ENCODE measurements at places on chromosomes 3 and 15.

GRCh38 chr3:99607151-99607550 lies 31.2 kb upstream of the COL8A1 start:
- DNase-seq: no peak

GRCh38 chr3:171789759-171790505 lies 20.4 kb downstream of the PLD1 start:
- no peak for DNase-seq

- DNase-seq: no peak
Observed at GRCh38 chr3:170699158-170700053, 113.5 kb upstream of the SLC7A14 start.

GRCh38 chr3:181913254-181913653 lies 201.5 kb downstream of the SOX2 start:
- no peak for DNase-seq

GRCh38 chr3:111668888-111669488 lies 73.8 kb upstream of the ZBED2 start:
- DNase-seq: peak; percentile 70

GRCh38 chr3:49654955-49655556 lies 19.1 kb upstream of the APEH start:
- no peak for DNase-seq

GRCh38 chr3:59381282-59381681 lies 331.5 kb upstream of the CFAP20DC start:
- DNase-seq: no peak

- peak; percentile 33 for DNase-seq
Observed at GRCh38 chr3:171991166-171991565, 48.2 kb upstream of the FNDC3B start.

DNA sequence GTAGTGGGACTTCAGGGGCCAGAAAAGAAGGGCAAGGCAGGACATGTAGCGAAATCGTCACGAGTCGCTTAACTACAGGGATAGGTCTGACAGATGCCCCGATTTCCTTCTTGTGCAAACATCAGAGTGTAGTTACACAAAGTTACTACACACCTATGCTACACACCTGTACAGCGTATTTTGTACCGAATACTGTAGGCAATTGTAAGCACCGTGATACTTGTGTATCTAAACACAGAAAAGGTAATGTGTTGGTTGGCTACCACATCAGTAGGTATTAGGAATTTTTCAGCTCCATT lies 515 bp upstream of the MTHFS start:
- no peak for DNase-seq

GRCh38 chr3:160217675-160218074 lies 7.5 kb upstream of the C3orf80 start:
- no peak for DNase-seq

DNA sequence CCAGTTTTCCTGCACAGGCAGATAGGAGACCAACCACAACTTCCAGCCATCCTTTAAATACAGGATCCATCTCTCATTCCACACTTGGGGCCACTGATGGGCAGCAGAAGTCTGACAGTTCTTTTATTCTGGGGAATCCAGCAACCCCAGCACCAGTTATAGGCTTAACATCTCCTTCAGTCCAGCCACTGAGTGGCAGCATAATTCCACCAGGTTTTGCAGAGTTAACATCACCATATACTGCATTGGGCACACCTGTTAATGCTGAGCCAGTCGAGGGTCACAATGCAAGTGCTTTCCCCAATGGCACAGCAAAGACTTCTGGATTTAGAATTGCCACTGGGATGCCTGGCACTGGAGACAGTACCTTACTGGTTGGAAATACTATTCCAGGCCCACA lies 2.9 kb downstream of the NPAP1 start:
- no peak for DNase-seq

GRCh38 chr15:76075046-76075445 lies 15.3 kb downstream of the TMEM266 start:
- DNase-seq: no peak

Data from iris pigment epithelial cell (primary cell).